ENCODE measurements at places on chromosomes 3 and 15.

GRCh38 chr15:80473286-80474223 is 69.4 kb downstream of the ARNT2 start:
- no peak for DNase-seq

GRCh38 chr3:138187296-138188012 is at the start of gene ARMC8:
Gene ARMC8, plus strand, starts transcription at chr3:138187301. Its CDS starts 254 bp downstream, at chr3:138187555.
- peak; percentile 17 for DNase-seq

DNA sequence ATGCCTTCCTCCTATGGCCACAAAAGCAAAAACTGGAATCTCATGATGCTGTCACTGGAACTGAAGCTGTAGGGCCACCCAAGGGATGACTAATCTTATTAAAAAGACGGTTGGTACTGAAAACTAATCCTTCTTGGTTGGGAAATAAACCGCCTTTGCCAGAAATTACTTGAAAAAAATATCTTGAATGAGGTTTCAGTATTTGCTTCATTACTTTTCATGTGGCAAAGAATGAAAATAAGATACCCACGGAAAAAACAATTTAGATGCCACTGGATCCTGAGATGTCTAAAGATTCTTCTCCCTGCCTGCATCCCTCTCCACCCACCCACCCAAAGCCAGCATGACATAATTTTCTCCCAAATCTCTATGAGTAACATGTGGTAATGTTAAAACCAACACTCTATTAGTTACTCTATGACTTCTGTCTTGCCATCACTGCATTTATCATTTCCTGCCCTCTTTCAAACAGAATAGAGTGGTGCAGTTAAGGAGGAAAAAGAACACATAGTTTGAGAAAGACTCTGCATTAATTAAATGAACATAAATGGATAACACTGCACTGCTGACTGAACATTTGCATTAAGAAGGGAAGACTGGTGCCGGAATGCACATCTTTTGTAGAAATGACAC is 111.8 kb upstream of the DPH6 start:
- DNase-seq, result no peak

- DNase-seq, result no peak
These were observed 22.8 kb downstream of the ATP2C1 start for GRCh38 chr3:130916507-130917167.

Data from BJ (cell line).